Brain (organoid and tissue), 16 donors: ENCODE measurements at places on chromosomes 4 and X. TPM values are rescaled to one million over a fixed set of nuclear protein-coding genes. Genes with fewer than 3 reads are reported as not detected.

The PDLIM3 gene
- 14.5 TPM for polyA plus RNA-seq

The XPNPEP2 gene
- polyA plus RNA-seq = not detected

The BMPR1B gene
- 1.1 TPM for polyA plus RNA-seq

The CYTL1 gene
- polyA plus RNA-seq = 1.8 TPM

The TRPC5OS gene
- not detected for polyA plus RNA-seq

The STATH gene
- polyA plus RNA-seq = not detected

The IL1RAPL1 gene
- polyA plus RNA-seq = 0.68 TPM
